Stimulated activated CD4-positive, alpha-beta T cell treated with anti-CD3 and anti-CD28 coated beads, Interleukin-2, amount 100 ng/mL, for 24 hours (primary cell): ENCODE measurements at places on chromosomes 2 and 18.
A peak's percentile ranks its signal among the peaks of the same experiment; 100 is the strongest.

GRCh38 chr2:233449081-233449901, 95.0 kb downstream of the DGKD start:
- DNase-seq, result no peak

DNA sequence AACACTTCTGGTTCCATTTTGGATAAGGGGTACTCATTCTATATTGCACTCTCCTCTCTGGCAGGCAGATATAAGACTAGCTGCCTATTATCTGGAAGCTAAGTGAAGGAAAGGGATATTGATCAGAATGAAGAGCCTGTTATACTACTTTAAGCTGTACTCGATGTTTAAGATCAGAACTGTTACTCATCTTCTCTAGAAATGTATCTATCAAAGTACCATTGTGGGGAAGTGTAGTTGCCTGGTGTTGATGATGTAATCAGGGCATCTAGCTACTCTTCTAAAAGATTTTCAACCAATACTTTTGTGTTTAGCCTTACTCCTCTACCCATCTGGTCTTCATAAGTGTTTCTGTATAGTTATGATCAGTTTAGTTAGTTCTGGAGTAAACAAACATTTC, 5.8 kb downstream of the CAMKMT start:
- no peak for DNase-seq

DNA sequence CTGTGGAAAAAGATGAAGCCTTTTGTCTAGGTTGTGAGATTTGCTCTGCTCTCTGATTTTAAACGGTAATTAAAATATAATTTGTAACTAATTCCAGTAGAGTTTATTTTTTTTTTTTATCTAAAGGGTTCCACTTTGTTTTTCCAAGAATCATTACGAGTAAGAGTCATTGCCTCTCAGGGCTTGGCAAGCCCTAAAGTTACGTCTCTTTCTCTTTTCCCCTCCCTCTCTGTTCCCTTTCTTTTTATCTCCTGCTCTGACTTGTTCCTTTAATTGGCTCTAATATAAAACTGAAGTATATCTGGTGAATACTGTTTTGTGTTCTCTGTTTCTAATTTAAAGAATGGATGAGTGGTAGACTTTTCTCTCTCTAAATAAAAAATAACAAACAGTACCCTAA, 75.8 kb downstream of the CALCRL start:
- no peak for DNase-seq

GRCh38 chr18:56196495-56197225, 441.7 kb downstream of the TXNL1 start:
- no peak for DNase-seq

GRCh38 chr2:239113171-239113570, 265.3 kb downstream of the TWIST2 start:
- DNase-seq, result no peak

DNA sequence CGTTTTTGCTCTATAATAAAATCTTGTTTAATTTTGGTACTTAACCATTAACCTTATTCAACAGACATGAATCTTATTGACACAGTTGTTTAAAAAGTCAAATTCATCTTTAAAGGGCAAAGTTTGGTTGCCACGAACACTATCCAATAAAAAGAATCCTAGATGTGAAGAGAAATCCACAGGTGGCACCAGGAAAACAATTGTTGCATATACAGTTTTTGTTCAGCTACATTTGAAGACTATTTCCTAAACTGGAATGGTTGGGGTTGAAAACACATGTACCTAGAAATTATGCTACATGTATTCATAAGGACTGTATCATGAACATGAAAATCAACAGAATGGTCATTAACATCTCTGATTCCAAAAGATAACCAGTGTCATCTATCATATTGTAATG, 71.1 kb upstream of the GULP1 start:
- no peak for DNase-seq

- DNase-seq, result no peak
These were observed 196.4 kb upstream of the TWIST2 start for GRCh38 chr2:238651306-238652052.

DNA sequence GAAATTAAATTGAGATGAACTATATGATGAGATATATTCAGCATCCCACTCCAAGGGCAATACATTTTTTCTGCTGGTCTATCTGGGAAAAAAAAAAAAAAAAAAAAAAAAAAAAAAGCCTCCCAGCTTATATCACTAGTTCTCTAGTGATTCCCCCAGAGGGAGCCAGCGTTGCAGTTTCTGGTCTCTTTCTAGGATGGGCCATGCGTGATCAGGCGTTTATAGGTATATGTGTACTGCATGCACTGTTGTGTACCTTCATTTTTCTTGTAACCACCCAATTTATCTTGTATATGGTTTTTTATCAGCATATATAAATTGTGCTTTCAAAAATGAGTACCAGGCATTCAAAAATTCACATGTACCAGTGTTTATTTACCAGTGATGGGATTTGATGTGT, 35.1 kb downstream of the DCDC2C start:
- DNase-seq, result peak; percentile 11

DNA sequence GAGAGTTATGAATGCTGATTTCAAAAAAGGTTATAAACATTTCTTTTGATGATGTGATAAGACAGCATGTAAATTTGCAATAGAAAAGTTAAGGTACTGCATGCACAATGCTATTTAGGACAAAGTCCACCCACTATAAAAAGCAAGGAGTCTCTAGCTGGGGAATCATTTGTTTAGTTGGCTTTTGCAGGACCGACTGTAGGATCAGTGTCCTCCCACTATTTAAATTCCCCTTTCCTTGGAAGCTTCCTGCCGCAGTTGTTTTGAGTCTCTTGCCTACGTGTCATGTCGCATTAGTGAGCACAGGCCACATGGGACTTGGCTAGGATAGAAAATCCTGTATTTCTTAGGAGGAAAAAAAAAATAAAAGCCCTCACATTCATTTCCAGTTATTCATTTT, 13.1 kb downstream of the QPCT start:
- DNase-seq, result no peak
